ENCODE measurements at places on chromosomes 13 and 19. TPM values are rescaled to one million over a fixed set of nuclear protein-coding genes. Genes with fewer than 3 reads are reported as not detected.

DNA sequence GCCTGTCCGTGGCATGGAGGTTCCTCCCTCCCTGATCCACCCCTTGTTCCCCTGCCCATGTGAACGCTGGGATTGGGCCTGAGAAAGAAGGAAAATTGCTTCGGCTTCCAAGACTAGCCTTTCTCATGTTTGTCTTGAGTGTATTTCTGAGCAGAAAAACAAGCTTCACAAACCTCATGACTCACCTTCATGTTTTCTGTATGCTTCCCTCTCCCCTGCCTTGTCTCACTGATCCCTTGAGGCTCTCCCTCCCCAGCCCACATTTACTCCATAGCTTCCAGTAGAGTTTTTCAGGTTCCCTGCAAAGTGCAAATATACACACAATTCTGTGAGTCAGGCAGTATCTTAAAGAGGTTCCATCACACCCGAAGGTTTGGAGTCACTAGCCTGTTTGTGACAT is 572.4 kb downstream of the UQCRFS1 start:
- DNase-seq = no peak

- peak; percentile 79 for DNase-seq
Observed at GRCh38 chr13:42991898-42992763, at the start of gene EPSTI1. TSS of gene EPSTI1 (minus strand) at chr13:42992241. CDS start at chr13:42992165, 76 bp downstream.

DNA sequence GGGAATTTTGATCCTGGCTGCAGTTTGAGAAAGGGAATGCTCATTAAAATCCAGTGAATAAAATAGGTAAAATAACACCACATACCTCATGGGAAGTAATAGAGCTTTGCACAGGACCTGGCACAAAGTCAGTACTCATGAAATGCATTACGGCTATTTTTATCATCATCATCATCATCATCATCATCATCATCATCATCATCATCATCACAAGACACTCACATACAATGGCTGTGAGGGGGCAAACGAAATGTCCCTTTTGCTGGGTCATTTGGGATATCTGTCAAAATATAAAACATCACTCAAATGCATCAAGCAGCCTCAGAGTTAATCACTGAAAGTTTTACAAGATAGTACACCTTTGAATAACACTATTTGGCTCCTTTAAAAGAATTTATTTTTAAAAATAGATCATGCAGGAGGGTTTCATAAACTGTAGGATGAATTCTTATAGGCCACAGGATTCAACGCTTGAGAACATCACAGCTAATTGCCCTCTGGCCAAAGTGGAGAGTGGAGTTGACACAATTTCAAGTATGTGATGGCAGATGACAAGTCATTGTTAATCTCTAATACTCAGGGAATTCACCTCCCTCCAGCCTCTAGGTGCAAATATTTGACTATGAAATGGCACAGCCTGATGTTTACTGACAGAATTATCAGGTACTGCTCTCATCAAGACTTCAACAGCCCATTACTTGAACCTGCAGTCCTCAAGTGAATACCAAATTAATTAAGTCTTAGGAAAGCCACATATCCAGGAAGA is 14.2 kb upstream of the ZNF599 start:
- no peak for DNase-seq

DNA sequence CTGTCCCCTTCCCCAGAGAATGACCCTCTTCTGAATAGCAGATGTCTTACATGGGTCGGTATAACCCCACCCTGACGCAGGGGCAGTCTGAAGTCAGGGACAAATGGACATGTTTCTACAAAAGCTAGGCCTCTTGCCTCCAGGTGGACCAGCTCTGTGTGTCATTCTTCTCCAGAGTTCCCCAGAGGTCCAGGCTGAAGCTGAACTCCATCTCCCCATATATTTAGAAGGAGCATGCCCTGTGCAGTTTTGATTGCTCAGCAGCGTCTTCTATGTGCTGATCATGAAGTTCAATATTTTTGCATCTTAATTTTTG is 8.8 kb upstream of the NALCN start:
- no peak for DNase-seq

DNA sequence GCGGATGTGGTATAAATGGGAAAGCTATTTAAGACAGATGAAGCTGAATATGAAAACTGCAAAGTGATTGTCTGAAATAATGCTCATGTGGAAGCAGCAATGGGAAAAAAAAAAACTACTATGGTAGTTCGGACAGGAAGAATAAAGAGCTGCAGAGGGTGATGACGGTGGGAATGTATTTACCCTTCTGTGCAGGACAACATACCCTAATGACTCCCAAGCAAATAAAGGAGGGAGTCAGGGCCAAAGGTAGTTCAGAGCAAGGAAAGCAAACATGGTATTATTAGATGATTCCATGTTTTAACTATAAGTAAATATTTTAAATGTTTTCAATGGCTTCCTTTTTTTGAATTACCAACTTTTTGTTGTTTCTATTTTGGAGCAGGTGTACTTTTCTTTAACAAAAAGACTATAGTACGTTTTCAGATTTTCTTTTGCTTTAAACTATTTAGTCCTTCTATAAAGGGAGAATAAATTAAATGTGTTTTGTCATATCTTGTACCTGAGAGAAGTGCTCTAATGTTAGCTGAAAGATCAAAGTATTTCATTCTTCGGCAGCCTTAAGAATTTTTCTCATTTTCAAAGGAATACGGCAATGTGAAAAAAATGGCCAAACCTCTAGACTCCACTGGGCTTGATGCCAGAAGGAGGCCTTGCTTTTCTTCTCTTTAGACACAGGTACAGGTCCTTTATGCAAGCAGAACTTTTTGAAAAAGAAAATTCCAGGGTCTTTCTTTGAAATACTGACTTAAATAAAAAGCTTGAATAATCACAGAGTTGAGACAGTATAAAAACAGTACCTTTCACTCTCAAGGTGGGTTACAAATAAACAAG is 67.8 kb upstream of the ZDHHC20 start:
- DNase-seq = no peak

GRCh38 chr13:67645874-67646467 is 415.8 kb upstream of the PCDH9 start:
- DNase-seq = no peak

DNA sequence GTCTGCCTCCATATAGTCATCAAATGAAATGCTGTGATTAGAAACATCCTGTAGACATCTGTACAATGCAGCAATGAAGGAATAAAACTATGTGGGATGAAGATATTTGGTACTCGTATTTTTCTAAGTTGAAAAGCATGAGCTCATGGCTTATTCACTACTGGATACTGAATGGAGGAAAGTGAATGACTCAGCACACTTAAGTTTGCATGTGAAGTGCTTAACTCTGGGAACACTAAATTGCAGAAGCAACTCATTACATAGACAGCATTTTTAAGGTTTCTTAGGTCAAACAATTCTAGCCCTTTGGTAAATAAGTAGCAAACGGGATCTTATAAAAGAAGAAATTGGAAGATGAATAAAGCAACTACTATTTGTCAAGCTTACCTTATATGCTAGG is 429.0 kb upstream of the MIR17HG start:
- no peak for DNase-seq

DNA sequence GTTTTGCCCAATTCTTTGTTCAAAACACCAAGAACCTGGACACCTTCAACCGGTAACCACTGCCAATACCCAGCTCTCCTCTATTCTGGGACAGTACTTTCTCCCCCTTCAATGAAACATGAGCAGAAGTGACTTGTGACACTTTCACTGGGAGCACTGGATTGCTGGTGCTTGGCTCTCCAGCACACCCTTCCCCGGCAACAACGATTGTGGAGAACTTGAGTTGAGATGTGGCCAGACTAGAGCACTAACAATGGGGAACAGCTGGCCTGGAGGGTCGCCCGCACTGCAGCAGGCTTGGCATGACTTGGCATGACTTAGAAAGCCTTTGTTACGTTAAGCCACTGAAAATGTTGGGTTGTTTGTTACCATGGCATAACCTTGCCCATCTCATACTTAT is 7.5 kb upstream of the B3GLCT start:
- no peak for DNase-seq

DNA sequence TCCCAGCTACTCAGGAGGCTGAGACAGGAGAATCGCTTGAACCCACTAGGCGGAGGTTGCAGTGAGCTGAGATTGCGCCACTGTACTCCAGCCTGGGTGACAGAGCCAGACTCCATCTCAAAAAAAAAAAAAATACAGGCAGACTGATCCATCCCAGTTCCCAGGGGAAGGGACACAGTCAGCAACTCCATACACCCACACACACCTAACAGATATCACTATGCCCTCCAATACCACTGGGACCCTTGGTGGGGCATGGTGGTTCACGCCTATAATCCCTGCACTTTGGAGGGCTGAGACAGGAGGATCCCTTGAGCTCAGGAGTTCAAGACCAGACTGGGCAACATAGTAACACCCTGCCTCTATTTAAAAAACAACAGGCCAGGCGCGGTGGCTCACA is 2.6 kb downstream of the DPF1 start:
- DNase-seq = no peak

DNA sequence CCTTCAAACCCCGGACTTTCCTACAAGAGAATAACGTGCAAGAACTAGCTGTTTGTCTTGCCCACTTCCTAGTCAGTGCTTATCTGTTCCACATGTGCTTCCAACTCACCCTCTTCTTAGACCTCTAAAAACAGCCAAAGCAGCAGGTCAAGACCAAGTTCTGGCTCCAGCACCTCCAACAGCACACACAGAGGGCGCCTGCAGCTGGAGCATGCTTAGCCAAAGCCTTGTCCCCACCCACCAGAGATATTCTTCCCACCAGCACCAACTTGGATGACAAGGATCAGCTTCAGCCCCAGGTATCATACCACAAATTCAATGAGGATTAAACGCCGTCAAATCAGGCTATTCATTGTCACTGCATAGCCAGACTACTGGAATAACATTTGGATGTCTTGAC is 17.9 kb downstream of the RCBTB1 start:
- no peak for DNase-seq

DNA sequence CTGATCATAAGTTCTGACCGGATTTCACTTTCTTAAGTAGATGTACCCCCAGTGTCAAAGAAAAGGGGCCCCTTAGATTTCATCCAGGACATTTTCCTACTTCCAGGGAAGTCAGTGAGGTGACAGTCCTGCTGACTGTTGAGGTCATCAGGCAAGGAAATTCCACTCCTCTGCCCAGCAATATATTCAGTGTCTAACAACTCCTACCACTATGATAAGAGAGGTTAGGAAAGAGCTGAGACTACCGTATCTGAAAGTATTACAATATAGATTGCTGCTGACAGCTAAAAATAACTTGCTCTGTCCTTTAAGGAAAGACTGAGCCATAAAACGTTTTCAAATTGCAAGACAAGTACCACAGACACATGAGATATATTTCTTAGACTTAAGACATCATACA is 325.1 kb downstream of the EFNB2 start:
- no peak for DNase-seq

DNA sequence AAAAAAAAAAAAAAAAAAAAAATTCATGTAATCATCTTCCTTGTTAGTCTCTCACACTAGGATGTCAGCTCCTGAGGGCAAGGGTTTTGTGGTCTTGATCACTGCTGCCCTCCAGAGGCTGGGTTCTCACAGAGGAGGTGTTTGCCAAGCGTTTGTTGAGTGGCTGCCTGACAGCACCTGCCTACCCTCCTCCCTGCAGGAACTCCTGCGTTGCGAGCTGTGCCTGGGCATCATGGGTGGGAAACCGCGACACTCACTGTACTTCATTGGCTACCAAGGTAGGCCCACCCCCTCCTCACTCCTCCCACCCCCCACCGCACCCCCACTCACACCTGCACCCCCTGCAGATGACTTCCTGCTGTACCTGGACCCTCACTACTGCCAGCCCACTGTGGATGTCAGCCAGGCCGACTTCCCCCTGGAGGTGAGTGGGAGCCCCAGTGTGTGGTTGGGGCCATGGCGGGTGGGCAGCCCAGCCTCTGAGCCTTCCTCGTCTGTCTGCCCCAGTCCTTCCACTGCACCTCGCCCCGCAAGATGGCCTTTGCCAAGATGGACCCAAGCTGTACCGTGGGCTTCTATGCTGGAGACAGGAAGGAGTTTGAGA is 8.1 kb downstream of the ATG4D start:
- no peak for DNase-seq

DNA sequence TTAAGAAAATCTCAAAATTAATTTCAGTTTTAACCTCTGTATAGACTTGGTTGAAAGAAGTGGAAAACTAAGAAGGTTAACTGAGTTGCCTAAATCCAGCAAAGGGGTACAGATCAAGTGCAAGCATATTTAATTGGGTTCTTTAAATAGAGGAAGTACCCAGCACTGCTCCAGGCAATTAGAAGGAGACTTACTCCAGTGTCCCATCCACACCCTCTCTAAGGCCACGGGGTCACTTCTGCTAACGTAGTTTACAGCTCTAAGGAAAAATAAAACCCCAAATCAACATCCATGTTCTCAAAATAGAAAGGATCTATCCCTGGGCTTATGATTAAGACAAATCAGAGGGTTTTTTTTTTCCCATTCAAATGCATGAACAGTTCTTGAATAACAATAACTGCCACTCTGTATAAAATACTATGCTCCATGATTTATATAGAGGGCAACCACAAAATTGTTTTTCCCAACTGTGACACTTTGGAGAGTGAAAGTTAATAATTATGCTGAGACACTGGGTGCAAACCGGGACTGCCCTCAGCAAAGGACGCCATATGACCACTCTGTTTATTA is 4.6 kb downstream of the FRY start:
- no peak for DNase-seq

DNA sequence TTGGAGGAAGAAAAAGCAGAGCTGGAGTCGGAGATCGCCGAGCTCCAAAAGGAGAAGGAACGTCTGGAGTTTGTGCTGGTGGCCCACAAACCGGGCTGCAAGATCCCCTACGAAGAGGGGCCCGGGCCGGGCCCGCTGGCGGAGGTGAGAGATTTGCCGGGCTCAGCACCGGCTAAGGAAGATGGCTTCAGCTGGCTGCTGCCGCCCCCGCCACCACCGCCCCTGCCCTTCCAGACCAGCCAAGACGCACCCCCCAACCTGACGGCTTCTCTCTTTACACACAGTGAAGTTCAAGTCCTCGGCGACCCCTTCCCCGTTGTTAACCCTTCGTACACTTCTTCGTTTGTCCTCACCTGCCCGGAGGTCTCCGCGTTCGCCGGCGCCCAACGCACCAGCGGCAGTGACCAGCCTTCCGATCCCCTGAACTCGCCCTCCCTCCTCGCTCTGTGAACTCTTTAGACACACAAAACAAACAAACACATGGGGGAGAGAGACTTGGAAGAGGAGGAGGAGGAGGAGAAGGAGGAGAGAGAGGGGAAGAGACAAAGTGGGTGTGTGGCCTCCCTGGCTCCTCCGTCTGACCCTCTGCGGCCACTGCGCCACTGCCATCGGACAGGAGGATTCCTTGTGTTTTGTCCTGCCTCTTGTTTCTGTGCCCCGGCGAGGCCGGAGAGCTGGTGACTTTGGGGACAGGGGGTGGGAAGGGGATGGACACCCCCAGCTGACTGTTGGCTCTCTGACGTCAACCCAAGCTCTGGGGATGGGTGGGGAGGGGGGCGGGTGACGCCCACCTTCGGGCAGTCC is 5.0 kb downstream of the FOSB start:
- DNase-seq = no peak

The PNMA8A gene
- total RNA-seq = not detected

The ICAM4 gene
- total RNA-seq = 0.24 TPM

The DDX39A gene
- 154 TPM for total RNA-seq

The ZNF223 gene
- 5.3 TPM for total RNA-seq

The PSG6 gene
- not detected for total RNA-seq

The CEACAM5 gene
- not detected for total RNA-seq

The ZNF90 gene
- 4.2 TPM for total RNA-seq

Measured in RPMI7951 (cell line).